Mucosa of gallbladder (tissue), 1 donor: ENCODE measurements at places on chromosomes 16 and 17. TPM values are rescaled to one million over a fixed set of nuclear protein-coding genes. Genes with fewer than 3 reads are reported as not detected.
A peak's percentile ranks its signal among the peaks of the same experiment; 100 is the strongest.

DNA sequence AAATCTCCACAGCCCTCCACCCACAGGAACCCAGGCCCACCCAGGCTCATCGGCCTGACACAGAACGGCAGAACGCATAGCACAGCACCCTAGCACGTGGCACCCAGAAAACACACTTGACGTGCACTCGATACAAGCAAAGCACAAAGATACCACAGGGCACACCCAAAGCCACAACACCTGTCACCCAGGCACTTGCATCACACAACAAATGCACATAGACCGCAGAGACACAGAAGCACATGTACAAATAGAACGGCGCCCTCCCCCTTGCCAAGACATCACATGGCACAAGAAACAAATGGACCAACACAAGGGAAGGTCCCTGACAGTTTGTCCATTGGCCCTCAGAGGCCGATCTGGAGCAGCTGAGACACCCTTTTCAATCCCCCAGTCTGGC is 147.7 kb upstream of the WSCD1 start:
- DNase-seq, result no peak

DNA sequence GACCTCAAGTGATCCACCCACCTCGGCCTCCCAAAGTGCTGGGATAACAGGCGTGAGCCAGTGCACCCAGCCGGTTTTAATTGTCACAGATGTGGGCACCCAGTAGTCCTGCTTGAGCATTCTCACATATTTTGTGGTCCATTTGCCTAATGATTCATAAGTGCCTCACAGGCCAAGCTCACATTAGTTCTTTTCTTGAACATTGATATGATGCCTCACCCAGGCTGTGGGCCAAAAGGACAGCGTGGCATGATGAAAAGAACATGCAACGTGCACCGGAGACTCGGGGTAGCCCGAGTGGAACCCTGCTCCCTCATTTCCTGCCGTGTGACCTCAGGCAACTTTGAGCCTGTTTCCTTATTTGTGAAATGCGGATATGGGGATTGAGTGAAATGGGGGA is 181.9 kb downstream of the SNX29 start:
- DNase-seq, result no peak

GRCh38 chr17:47644324-47644723 is 5.4 kb upstream of the KPNB1 start:
- DNase-seq, result no peak

DNA sequence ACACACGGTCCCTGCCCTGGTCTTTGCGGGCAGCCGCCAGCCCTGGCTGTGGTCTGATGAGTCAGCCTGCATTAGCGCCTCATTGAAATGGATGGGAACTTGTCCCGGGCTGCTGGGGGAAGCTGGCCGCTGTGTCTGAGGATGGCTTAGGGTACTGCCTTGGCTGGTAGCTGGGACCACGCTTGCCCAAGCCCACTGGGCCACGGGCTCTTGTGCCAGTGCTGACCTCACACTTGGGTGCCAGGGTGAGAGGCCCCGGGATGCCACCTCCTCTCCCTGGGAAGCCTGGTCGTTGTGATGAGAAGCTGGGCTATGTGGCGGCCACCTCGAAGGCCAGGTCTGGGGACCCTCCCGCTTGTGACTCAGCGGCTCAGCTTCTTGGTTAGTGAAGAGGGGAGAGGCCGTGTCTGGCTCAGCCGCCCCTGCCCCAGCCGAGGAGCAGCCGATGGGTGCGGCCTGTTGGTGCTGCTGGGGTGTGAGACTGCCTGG is 10.7 kb downstream of the CACNA1H start:
- DNase-seq, result no peak

DNA sequence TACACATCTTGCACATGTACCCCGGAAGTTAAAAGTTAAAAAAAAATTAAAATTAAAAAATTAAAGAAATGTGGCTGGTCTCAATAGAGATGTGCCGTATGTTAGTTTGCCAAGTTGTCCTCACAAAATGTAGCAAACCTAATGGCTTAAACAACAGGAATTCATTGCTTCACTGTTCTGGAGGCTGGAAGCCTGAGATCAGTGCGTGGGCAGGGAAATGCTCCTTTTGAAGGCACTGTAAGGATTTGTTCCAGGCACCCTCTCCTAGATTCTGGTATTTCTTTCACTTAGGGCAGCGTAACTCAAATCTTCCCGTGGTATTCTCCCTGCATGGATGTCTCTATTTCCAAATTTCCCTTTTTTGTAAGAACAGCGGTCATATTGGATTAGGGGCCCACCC is 32.7 kb upstream of the MON1B start:
- no peak for DNase-seq

DNA sequence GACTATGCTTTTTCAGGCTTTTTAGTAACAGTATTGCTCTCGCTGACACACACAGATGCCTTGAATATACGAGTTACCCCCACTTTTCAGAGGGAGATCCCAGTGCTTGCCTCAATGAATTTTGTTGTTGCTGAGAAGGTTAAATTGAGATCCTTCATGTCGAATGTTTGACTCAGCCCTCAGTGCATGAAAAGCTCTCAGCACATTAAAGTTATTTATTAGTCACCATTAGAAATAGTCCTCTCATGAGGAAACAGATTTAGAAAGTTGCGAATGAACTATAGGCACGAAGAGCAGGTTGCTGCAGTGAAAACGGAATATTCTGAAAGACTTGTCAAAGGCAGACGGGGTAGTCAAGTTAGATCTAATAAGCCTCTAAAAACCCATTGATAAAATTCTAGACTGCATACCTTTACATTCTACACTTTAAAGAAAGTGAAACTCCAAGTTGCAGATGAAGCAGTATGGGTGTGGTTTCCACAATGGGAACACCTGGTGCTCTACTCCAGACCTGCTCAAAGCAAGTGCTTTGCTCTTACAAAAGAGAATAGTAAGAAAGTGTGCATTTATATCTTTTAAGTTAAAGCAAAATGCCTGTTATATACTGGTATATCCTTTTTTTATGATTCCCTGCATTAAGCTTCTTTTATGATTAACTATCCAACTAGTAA is 238.1 kb downstream of the MAF start:
- no peak for DNase-seq

DNA sequence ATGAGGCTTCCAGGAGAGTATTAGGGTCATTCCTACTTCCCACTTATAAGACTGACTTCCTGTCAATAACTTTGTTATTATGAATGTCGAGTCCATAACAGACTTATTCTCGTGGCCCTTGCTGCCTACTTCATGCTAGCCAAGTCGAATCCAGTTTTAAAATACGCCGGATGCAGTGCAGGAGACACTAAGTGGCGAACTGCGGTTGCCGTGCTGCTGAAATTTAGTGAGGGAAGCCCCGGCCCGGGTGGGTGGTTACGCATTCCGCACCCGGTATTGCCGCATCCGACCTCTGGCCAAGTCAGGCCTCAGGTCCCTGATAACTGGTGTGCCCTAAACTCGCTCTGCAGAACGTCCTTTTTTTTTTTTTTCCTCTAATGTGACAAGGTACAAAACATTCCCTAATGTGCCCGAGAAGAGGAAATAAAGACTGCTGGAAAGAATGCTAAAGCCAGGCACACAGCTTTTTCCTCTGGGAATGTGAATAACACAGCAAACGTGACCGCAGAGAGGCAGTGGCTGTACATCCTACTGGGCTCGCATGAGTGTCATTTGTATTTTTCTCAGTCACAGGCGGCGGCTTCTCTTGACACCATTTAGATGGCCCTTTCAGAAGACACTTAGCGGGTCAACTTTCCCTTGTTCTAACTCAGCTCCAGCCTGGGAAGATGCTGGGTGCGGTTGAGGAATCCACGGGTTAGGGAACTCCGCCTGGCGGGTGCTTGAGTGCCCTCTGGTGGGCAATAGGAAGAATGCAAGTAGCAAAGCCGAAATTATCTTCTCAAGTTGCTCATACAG is 7.1 kb upstream of the AKTIP start:
- peak; percentile 74 for DNase-seq

- DNase-seq, result peak; percentile 91
These were observed 5.8 kb upstream of the C17orf99 start for GRCh38 chr17:78140169-78141051.

GRCh38 chr16:4926928-4927327 is 10.0 kb downstream of the PPL start:
- no peak for DNase-seq

- DNase-seq, result no peak
These were observed 46.1 kb upstream of the DDX52 start for GRCh38 chr17:37689317-37689716.

GRCh38 chr17:42686520-42687128 is 4.3 kb downstream of the CNTNAP1 start:
- DNase-seq, result no peak

DNA sequence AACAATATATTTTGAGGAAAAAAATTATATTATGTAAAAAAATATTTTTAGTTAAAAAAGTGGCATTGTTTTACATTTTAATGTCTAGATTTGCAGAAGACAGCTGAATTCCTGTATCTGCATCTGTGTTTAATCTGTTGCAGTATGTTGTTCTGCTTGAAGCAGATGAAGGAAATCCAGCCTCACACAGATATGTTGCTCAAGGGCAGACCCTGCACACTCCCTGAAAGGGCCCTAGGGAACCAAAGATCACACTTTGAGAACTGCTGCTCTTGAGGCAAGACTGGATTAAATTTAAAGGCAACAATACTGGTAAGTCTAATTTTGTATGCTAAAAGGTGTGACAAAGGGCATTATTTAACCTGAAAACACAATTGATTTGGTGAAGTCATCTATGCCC is 16.4 kb upstream of the SLC6A4 start:
- no peak for DNase-seq

GRCh38 chr17:28675980-28676379 is 14.0 kb downstream of the SUPT6H start:
- DNase-seq, result no peak

- DNase-seq, result no peak
These were observed 16.6 kb upstream of the PITPNM3 start for GRCh38 chr17:6572972-6573370.

DNA sequence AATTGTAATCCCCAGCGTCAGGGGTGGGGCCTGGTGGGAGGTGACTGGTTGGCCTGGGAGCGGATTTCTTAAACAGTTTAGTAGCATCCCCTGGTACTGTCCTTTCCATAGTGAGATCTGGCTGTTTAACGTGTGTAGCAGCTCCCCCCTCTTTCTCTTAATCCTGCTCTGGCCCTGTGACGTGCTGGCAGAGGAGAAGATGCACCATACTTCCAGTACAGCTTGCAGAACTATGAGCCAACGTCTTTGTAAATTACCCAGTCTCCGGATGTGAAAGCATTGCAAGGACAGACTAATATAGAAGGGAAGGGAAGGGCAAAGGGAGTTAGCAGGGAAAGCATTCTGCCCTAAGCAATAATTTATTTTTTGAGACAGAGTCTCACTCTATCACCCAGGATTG is 83.9 kb downstream of the RMI2 start:
- no peak for DNase-seq

DNA sequence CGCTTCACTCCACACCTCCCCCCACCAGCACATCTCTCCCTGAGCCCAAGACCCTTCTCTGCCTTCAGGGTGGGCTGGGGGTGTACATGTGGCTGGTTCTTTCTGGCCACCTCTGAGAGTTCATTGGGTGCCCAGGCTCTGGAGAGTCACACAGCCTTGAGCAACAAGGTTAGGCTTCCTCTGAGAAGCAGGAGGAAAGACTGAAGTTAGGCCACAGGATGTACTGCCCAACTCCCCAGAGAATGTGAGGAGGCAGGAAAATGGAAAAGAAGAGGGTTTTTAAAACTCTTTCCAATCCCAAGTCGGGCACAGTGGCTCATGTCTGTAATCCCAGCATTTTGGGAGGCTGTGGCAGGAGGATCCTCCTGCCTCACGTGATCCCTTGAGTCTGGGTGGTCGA is 7.3 kb downstream of the PCGF2 start:
- DNase-seq, result no peak

DNA sequence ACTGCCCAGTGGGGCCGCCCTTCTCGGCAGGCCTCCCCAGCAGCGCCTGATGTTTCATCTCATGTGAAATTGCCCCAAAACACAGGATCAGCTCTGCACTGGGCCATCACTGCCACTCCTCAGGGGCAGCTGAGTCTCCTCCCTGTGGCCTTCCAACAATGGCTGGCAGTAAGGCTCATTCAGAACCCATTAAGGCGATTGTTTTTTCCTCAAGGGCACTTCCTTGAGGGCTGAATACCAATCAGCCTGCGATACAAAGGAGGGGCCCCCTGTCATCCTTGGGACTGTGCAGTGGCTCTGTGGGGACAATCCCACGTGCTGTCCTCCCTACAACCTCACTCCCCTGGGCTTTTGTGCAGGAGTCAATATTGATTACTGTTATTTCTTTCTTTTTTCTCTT is 47.5 kb downstream of the XYLT1 start:
- no peak for DNase-seq

- DNase-seq, result peak; percentile 80
These were observed 21.8 kb downstream of the ITGB3 start for GRCh38 chr17:47275245-47275984.

DNA sequence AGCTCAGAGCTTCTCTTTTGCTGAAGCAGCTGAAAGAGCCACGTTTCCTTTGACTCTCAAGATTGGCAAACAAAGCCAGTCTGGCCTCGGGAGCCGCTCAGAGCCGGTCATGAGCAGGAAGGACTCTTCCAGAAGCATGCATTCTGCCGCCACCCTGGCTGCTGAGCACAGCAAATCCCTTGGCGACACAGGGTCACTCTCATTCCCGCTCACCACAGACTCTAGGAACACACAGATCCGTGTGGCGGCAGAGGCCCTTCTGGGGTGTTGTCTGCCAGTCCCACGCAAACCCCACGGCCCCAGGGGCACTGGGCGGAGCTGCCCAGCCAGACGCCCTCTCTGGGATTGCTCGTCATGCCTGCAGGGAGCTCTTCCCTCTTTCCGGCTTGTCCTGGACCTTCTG is 157.0 kb downstream of the C16orf95 start:
- no peak for DNase-seq

DNA sequence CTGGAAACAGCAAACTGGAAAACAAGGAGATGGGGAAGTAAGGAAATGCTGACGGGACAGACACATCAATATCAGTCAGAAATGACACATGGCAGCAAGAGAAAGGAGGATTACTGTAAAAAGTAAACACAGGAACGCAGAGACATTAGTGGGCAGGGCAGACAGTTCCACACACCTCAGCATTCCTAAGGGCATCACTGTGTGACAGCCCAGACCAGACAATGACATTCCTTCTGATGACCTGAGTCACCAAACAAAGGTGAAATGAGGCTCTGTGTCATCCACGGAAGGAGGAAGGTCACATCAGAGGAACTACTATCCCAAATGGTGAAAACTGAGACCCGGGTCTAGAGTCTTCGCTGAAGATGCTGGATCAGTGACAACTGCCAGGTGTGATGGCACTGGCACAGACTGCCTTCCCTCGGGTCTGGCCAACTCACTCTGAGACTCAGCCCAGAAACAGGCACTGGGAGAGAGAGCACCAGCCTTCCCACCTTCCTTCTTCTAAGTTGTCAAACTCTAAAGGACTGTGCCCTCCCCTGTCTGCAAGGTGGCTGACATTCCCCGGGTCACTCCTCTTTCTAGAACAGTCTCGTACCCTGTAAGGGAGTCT is 36.7 kb downstream of the TK2 start:
- DNase-seq, result no peak

- no peak for DNase-seq
These were observed 1.0 kb downstream of the VTN start for GRCh38 chr17:28368915-28369683.

VASN gene
- 31.5 TPM for total RNA-seq

APOBR gene
- 3.3 TPM for total RNA-seq

MARVELD3 gene
- 28.8 TPM for total RNA-seq

CISD3 gene
- total RNA-seq, result 51.5 TPM

PLLP gene
- 206 TPM for total RNA-seq

GPATCH8 gene
- total RNA-seq, result 33.3 TPM

KRT17 gene
- not detected for total RNA-seq

KCNH6 gene
- not detected for total RNA-seq

CRYBA1 gene
- not detected for total RNA-seq
